ENCODE measurements at places on chromosomes 3 and 15.

DNA sequence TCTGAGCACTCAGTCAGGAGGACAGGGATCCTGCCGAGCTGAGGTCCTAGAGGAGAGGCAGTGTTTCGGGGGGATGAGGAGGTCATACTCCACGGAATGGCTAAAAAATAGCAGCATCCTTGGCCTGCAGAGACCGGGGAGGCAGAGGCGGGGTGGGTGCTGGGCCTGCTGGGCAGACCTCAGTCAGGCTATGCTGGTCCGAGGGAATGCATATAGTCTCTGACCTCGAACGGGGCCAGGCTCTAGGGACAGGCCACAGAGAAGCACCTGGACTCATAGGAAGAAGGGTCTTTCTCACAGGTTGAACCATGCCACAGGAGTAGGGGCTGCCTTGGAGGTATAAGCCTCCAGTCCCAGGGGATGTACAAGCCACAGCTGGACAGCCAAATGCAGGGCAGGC lies 14.0 kb upstream of the SKIC8 start:
- DNase-seq: no peak

- no peak for DNase-seq
These were observed 2.3 kb downstream of the PEAK1 start for GRCh38 chr15:77417602-77418001.

DNA sequence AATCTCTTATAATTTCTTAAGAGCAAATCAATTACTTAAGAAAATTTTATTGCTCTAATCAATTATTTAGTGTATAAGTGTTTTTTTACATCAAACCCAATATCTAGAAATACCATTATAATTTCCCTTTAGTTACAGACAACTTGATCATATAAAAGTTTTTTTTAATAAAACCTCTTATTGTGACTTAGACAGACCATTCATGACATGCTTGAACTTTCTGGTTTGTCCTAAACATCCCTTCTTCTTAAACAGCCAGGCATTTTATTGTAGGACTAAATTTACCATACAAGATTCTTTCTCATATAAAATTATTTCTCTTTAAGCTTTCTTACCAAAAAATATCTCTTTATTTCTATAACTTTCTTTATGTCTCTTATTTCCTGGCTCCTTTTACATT lies 164.5 kb downstream of the SUCNR1 start:
- DNase-seq: no peak

DNA sequence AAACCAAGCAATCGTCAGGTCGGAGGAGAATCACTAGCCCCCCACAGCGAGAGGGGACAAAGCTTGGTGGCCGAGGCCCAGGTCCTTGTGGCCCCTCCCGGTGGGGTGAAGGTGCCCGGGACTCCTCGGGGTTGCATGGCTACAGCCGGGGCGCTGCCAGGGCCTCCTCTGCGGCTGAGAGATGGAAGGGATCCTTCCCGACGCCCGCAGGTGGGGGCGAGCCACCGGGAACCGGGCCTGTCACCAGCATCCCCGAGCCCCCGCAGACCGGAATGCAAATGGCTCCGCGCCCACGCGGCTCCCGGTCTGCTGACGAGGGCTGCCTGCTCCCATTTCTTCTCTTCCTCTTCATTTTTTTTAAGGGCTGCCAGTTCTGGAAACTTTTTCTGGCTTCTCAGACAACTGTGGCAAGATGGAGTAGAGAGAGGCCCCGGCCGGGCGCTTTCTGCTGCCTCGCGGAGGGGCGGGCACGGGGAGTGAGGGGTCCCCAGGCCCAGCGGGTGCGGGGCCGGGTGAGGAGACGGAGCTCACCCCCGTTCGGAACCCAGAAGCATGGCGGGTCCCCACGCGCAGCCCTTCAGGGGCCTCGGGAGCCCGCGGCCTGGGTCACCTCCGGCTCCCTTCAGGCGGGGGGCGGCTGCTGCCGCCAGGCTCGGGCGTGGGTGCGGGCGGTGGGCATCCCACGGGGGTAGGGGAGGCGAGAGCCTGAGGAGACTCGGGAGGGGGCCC lies 27.5 kb downstream of the MELTF start:
- no peak for DNase-seq

- DNase-seq: no peak
These were observed 22.4 kb upstream of the CELF6 start for GRCh38 chr15:72342385-72342784.

DNA sequence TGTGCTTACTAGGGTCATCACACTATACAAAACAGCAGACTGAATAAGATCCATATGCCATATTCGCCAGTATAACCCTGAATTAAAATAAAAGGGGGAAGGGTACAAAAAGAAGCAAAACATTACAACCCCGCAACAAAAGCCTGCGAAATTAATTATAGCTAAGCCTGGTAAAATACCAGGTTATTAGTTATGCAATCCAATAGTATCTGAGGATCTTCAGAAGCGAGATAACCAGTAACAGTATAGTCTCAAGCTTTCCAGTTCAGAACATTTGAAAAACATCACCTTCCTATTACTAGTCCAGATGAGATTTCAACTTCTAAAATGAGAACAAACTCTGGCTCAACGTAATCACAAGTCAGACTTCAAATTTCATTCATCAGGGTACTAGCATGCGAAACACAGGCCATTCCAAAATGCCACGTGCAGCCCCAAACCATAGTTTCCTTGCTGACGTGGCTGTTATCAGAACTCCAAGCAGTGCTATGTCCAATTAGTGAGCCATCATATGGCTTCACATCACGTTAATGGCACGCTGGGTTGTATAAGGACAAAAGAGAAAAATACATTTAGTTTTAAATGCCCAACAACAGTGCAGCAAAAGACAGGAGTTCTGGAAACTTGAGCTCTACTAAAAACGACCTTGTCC lies 1.1 kb downstream of the SSR3 start:
- DNase-seq: no peak

DNA sequence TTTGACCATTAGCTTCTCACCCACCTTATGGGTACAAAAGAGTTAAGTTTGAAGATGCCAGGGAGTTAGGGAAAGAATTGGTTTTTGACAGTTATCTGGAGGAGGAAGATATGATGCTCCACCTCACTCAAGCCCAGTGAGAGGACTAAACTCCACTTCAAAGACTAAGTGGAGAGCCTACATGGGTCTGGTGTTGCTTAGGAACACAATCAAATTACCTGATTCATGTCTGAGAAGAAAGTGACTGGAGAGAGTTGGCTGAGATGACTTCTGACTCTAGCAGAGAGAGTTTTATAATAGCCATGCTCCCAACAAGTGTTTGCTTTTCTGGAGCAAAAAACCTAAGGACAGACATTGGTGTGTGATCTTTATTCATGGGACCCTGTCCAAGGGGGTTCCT lies 43.3 kb downstream of the SUCNR1 start:
- DNase-seq: no peak

DNA sequence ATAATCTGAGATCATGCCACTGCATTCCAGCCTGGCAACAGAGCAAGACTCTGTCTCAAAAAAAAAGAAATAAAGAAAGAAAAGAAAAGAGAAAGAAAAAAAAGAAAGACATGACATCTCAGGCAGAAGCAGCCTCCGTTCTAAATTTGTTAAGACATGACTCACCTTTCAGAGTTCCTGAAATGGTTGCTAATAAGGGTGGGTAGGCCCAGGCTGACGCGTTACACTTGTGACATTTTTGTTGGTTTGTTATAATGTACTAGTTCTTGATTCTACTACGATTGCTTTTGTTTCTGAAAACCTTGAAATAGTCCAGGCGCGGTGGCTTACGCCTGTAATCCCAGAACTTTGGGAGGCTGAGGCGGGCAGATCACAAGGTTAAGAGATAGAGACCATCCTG lies 21.0 kb downstream of the SLC25A20 start:
- DNase-seq: no peak

- DNase-seq: no peak
These were observed 193.9 kb downstream of the PLOD2 start for GRCh38 chr3:145967043-145967442.

DNA sequence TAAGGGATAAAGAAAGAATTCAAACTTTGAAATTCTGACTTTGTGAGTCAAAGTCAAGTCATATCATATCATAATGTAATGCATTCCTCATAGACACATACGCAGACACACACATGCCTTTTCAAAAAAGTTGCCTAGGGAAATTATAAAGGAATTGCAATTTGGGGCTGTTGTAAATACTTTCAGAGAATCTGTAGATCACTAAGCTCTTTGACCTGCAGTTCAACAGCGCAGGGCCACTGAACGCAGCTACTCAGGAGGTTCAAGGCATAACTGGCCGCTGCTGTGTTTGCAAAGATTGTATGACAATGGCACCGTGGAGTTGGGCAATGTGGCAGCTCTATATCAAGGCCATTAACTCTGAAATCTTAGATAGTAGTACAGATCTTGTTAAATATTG lies 188.4 kb upstream of the THRB start:
- no peak for DNase-seq

Measured in activated CD8-positive, alpha-beta memory T cell treated with anti-CD3 and anti-CD28 coated beads for 1 hour (primary cell).